ENCODE measurements at places on chromosomes 7 and 10.

DNA sequence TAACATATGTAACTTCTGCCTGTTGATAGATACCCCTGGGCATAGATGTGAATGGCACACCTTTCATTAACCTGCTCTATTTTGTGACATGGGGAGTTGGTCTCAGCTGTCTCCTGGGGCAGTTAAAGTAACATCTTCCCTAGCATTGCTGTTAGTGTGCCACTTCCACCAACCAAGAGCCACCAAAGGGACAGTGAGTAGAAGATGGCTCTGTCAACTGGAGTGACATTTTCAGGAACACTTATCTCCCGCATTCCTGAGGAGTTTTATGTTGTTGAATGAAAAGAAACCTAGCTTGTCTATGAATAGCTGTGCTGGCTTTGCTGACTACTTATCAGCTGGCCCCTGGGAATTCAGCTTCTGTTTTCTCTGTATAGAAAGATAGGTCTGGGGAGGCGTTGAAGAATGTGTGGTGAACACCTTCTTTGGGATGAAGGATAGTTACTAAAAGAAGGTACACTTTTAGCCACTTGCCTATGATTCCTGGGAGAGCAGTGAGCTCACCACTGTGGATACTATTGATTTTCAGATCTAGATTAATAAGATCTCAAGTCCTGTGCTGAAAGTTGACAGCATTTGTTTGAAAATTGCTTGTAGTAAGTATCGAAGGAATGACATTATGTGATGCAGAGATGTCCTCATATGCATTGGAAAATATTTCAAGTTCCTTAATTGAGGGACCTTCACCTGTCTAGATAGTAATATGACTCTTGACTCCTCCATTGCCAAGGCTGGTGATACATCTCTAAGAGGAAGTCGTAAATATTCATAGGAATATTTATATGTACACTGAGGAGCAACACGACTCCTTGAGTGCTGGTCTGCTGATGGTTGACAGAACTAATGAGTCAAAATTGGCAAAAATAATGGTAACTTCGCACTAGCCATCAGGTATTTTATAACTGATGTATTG, 7.6 kb downstream of the STARD3NL start:
- DNase-seq, result no peak

DNA sequence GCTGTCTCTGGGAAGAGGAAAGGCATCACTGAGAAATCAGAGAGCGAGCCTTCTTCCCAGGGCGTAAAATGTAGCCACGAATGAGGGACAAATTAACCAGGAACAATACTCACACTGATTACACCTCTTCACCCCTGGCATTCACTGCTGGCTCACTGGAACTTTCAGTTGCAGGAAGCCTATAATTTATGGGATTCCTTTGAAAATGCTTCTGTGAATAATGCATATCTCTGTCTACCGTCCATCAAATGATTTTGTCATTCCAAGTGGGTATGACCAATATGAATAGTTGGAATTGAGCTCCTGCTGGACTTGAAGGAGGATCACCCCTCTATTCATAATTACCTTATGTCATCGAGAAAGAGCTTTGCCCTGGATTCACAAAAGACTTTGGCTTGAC, 360.3 kb upstream of the FZD8 start:
- DNase-seq, result no peak

- no peak for DNase-seq
Measured at GRCh38 chr10:31678575-31679516, 249.8 kb downstream of the ARHGAP12 start.

DNA sequence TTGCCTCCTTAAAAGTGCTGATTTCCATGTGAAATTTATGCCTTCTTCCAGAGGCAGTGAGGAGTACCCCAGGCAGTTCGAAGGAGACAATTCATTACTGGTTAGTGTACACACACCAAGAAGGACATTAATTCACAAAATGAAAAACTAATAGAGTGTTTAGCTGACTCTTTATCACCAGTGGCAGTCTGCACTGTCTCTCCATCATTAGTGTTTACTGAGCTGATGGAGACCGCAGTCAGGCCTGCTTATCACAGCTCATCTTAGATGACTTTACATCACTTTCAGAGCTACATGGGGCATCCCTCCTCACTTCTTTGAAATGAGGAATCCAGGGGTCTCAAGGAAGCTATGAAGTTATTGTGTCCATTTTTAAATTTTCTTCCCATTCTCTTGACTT, 155.5 kb upstream of the LRGUK start:
- DNase-seq, result no peak

DNA sequence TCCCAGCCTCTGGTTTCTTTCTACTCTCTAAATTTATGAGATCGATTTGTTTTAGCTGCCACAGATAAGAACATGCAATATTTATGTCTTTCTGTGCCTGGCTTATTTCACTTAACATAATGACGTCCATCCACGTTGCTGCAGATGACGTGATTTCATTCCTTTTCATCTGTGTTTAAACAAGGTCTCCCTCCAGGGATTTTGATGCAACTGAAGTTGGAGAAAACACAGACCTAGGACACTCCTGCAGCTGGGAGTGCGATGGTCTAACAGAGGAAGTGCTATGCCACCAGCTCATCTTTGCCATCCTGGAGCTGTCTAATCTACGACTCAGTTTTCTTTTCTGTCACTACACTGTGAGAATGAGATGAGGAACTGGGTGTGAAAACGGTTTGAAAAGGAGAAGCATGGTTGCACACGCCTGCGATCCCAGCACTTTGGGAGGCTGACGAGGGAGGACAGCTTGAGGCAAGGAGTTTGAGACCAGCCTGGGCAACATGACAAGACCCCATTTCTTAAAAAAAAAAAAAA, 1.5 kb upstream of the KCTD7 start:
- no peak for DNase-seq

- DNase-seq, result no peak
Measured at GRCh38 chr10:29896053-29896452, 163.3 kb downstream of the JCAD start.

- no peak for DNase-seq
Measured at GRCh38 chr7:117858712-117859111, 14.5 kb downstream of the CTTNBP2 start.

DNA sequence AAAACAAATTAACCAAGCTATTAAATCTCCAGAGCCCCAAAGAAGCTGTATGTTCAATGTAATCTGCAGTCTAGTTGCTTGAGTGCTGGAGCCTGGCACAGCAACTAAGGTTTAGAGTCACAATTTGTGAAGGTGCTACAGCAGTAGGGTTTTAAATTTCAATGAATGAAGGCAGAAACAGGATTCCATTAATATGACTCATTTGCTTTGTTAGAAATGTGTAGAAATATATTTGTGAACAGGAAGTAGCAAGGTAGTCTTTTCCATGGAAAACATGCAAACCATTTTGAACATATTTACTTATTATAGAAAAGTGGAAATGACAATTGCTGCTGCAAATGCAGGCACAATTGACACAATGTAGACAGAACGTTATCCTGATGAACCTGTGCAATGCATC, 149.0 kb upstream of the STEAP4 start:
- DNase-seq, result no peak

- DNase-seq, result no peak
Measured at GRCh38 chr7:112905950-112906349, 115.8 kb upstream of the TMEM168 start.

- no peak for DNase-seq
Measured at GRCh38 chr7:130461272-130461671, 20.5 kb upstream of the CEP41 start.

- DNase-seq, result peak; percentile 34
Measured at GRCh38 chr10:90787393-90788198, 70.2 kb downstream of the HTR7 start.

GRCh38 chr10:104104926-104105325, 17.0 kb upstream of the SFR1 start:
- no peak for DNase-seq

- DNase-seq, result no peak
Measured at GRCh38 chr10:48307711-48308018, 1.2 kb downstream of the MAPK8 start.

DNA sequence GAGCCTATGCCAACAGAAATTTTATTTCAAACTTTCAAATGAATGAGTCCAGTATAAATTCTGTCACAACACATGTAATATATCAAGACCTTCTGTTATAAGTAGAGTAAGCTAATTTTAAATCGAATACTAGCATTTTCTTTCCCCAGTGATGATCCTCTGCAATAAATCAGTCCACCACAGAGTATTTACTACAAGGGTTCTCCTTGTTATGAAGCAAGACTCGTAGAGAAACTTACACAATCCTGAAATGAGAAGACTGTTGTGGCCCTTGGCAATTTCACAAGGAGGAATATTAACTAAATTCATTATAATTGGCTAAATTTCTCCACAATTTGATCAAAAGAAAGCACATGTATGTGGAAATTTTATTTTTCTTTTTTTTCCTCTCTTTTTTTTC, 312.4 kb upstream of the DGKB start:
- DNase-seq, result no peak

GRCh38 chr10:60417024-60417423, 27.3 kb upstream of the ANK3 start:
- no peak for DNase-seq

DNA sequence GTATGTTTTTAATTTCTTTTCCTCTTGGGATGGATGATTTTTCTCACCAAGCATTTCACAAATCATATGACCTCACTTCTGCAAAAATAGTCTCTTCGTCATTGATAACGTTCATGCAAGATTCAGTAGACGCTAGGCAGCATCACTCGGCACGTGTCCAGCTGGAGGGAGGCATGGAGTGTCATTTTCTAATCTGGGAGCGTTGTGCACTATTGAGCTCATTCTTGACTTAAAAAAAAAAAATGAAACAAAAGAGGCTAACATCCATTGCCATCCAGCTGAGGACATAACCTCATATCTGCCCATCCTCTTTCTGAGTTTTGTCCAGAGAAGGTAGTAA, 56.2 kb downstream of the COL17A1 start:
- no peak for DNase-seq

- DNase-seq, result no peak
Measured at GRCh38 chr10:60434418-60435046, 44.9 kb upstream of the ANK3 start.

- no peak for DNase-seq
Measured at GRCh38 chr10:29473406-29474100, 161.2 kb downstream of the SVIL start.

DNA sequence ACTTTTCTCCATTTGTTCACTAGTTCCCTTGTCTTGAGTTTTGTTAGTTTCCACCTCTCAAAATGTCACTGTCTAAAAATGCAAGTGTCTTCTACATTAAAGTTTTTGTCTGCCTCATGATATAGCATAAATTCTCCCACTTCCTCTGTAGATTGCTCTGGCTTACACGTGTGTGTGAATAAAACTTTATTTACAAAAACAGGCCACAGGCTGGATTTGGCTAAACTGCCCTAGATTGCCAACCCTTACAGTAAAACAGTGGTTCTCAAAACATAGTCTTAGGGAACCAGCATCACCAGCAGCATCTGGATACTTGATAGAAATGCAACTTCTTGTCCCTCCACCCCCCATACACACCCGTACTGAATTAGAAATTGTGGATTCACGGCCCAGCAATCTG, 207.8 kb downstream of the VTI1A start:
- no peak for DNase-seq

DNA sequence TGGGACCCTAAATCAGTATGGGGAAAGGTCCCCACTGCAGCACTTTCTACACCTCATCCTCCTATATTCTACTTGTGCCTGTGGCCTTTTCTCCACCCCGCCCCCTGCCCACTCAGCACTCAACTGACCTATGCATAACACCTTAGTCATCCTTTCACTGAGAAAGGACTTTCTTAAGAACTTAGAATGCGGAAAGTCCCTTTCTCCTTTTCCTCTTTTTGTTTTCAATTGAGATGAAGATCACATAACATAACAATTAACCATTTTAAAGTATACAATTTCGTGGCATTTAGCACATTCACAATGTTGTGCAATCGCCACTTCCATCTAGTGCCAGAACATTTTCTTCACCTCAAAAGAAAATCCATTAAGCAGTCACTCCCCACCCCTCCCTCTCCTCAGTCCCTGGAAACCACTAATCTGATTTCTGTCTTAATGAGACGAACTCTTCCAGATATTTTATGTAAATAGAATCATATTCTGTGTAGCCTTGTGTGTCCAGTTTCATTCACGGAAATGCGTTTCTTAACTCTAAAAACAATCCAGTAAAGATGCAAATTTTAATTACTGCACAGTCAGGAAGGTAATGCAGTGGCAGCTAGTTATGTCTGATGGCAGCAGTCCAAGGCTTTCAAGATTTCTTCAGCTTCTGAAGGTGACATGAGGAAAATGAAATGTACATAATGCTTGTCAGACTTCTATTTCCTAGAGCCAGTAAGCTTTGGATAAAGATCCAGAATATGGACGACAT, 41.7 kb downstream of the FAS start:
- DNase-seq, result peak; percentile 75

- no peak for DNase-seq
Measured at GRCh38 chr10:119203006-119203405, 4.4 kb upstream of the GRK5 start.

GRCh38 chr10:117544004-117544701, 1.6 kb downstream of the EMX2 start:
- peak; percentile 27 for DNase-seq

DNA sequence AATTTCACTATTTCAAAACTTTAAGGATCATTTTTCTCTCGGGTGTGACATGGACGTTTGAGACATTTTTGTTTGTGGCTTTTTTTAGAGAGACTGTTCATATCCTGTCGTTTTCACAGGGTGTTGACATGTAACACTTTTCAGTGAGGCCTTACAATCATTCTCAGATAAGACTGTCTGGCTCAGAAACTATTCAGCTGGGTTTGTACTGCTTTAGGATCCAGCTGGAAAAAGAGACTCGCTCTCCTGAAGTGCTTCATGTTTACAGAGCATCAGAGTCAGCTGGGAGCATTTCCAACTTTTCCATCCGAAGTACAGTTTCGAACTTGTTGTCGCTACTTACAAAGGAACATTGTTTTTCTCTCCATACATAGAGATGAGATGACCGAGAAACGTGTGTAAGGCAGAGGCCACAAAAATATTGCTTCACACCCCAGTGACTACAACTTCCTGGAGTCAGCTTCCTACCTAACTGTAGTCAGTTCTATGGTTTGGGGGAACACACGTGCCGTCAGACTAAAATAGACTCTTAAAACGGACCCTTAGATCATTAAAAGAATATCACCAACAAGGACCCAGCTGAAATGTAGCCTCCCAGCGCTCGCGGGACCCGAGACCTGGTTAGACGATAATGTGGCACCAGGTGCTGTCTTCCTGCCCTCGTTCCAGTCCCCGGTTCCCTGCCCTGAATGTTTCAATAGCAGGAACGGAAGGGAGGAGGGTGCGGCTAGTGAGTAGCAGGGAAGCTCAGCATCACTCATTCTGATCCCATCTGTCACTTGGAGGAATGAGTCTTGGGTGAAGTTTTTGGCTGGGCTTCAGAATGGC, 78.0 kb downstream of the MKI67 start:
- DNase-seq, result peak; percentile 61

DNA sequence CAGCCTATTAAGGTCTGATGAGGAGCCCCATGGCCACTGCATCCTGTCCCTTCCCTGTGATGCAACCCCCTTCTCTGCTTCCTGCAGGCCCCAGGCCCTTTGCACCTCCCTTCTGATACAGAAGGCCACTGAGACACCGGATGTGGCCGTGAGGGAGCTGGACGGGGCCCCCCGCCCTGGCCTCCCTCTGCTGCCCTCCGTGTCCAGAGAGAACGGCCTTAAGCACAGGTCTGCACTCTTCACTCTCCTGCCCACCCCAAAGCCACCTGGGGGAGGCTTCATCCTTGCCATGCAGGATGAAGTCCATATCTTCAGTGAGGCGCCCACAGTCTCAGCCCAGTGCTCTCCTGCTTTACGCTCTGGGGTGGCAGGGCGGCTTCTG, 86.9 kb upstream of the GNA12 start:
- no peak for DNase-seq

GRCh38 chr7:114930829-114931655, 9.1 kb downstream of the MDFIC start:
- no peak for DNase-seq
